ENCODE measurements at places on chromosomes 12 and 14.

- no peak for DNase-seq
These were observed 409.5 kb downstream of the SLC6A15 start for GRCh38 chr12:84502907-84503787.

GRCh38 chr14:104551851-104552737 lies 27.5 kb upstream of the C14orf180 start:
- no peak for DNase-seq

GRCh38 chr12:2258025-2258424 lies 205.2 kb downstream of the CACNA1C start:
- DNase-seq, result no peak

- DNase-seq, result no peak
These were observed 127.8 kb downstream of the ANO2 start for GRCh38 chr12:5817246-5817645.

GRCh38 chr12:24398605-24399004 lies 449.1 kb upstream of the SOX5 start:
- no peak for DNase-seq

GRCh38 chr12:124322271-124322998 lies 27.5 kb downstream of the RFLNA start:
- no peak for DNase-seq

DNA sequence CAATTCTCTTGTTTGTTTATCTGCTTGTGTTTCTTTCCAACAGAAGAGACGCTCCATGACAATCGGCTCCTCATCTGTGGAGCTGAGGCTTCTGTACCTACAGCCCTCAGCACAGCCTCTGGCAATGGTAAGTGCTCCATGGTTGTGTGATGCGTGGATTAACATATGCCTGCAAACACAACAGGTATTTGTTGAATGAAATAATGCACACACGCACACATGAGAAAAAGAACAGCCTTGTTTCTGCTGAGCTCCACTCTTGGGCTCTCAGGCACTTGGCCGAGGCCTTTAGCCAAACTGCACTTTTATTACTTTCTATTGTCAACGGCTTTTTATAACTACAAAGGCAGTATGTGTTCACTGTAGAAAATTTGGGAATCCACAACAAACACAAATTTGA lies 120.4 kb upstream of the TMCC3 start:
- no peak for DNase-seq

Data from ascending aorta (tissue), 2 donors.